ENCODE measurements at places on chromosomes 1 and 21. TPM values are rescaled to one million over a fixed set of nuclear protein-coding genes. Genes with fewer than 3 reads are reported as not detected.

Gene GPR89B
- 4.7 TPM for polyA plus RNA-seq

Gene RAB42
- 0.16 TPM for polyA plus RNA-seq

Gene DYRK3
- polyA plus RNA-seq = 1.2 TPM

Gene MYBPH
- polyA plus RNA-seq = 39.1 TPM

Gene DHCR24
- 164 TPM for polyA plus RNA-seq

Gene MAN1C1
- 1.8 TPM for polyA plus RNA-seq

GRCh38 chr1:116545359-116545705 is 25.5 kb downstream of the CD58 start:
- no peak for DNase-seq

DNA sequence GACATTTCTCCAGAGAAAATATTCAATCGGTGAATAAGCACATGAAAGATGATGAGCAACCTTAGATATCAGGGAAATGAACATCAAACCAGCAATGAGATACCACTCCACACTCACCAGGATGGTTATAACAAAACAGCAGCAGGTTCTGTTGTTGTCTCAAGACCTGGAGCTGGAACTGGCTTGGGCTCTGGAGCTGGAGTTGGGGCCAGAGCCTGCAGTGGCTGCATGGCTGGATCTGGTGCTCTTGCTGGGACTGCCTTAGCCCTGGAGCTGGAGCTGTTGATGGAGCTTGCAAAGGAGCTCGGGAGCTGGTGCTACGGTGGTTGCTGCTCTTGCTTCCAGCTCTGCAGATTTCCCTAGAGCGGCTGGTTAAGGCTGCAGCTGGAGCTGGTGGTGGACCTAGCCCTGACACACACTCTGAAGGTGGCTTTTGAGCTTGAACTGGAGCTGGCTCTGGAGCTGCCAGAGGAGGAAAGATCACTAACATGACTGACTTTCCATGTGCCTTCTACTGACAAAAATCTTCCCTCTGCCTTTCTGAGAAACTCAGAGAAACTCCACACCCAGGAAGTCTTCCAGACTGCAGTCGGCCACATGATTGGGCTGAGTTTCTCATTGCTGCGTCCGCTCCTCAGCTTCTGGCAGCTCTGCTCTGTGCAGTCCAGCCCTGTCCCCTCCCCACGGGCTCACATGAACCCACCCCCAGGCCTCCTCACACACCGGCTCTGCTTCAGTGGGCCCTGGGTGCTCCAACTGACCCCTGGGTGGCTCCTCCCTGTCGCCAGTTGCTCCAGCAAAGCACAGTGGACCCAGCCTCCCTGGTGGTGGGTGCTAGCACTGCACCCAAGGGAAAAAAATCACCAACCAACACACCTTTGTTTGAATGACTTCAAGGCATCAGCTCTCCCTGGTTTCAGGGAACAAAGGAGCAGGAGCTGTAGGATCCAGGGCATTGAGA is 139.1 kb upstream of the FMN2 start:
- no peak for DNase-seq

GRCh38 chr1:25889470-25889869 is 14.0 kb upstream of the PAQR7 start:
- DNase-seq = peak; percentile 24

GRCh38 chr1:4108758-4109627 is 208.9 kb upstream of the C1orf174 start:
- peak; percentile 49 for DNase-seq

DNA sequence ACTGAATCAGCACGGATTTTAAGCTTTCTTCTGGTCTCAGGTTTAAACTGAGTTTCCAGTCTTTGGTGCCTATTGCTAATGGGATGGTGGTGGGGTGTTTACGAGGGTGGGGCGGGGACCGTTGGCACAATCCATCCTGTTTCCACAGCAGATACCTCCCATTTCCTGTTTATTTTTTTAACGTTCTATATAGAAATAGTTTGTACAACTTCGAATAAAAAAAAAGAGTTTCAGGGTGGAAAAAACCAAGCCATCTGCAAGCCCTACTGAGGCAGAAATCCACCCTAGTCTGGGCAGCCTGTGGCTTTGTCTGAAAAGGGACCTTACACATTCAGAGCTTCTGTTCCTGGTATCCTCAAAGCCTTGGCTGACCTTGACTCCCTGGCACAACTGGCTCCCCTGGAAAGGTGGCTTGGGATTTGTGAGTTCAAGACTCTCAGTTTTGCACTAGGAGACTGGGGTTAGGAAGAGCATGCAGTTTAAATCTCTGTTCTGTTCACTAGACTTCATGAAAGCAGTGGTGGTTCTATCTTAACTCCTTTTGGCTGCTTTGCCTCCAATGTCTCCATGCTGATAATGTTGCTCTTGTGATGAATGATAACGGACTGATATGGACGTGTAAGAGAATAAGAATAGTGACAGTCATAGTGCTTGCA is 46.7 kb downstream of the VANGL2 start:
- DNase-seq = no peak

GRCh38 chr1:218488986-218489385 is 143.8 kb downstream of the TGFB2 start:
- DNase-seq = no peak

DNA sequence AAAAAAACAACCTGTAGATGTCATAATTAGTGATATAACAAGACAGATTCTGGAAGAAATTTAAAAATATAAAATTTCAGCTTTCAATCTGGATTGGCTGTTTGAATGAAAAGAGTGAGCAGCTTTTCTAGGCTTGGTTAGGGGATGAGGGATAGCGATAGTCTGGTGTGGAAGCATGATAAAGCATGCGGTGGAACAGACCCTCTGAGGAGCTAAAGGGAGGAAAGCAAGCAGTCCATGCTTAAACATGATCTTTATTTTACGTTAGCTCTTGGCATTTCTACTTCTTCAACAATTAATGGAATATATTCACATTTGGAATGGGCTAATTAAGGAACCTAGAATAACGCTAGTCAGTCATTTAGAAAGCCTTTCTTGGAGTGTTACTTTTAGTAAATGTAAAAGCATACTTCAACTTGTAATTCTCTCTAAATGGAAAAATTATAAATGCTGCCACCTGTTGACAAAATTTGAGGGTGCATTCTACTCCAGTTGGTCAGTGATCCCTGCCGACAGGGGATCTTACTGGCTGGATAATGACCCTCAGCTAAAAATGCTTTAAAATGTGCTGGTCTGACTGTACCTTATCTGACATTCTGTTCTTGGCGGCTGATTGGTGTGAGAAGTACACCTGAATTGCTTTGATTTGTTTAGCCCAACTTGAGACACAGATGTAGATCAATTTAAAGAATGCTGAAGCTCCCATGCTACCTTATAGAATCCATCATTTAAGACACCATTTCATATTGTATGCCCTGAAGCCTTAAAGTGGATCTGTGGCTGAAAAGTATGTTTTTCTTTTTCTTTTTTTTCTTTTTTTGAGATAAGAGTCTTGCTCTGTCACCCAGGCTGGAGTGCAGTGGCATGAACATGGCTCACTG is 61.2 kb downstream of the AK4 start:
- DNase-seq = no peak

- DNase-seq = no peak
Measured at GRCh38 chr1:183674339-183674738, 21.2 kb upstream of the APOBEC4 start.

GRCh38 chr1:15508700-15509487 is 15.1 kb downstream of the CASP9 start:
- DNase-seq = no peak
